ENCODE measurements at places on chromosomes 12 and 14.

- no peak for DNase-seq
Measured at GRCh38 chr14:25108291-25108690, 58.3 kb upstream of the STXBP6 start.

DNA sequence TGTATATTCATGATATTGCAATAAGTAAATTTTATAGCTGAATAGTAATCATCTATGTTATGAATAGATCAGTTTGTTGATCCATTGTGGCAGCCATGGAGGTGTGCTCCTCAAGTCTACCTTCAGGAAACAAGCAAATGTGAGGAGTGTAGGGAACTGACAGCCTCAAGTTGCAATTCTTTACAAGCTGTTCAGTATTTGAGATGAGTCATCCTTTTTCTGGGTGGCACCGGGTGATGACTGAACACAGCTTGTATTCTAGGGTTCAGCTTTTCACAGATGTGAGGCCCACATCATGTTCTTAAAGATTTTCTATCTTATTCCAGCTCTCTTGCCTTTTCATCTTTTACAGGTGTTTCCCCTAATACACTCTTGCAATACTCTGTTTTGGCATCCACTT, 452.4 kb downstream of the KCNH5 start:
- DNase-seq, result no peak

- DNase-seq, result no peak
Measured at GRCh38 chr14:51638071-51638944, 13.4 kb upstream of the FRMD6 start.

DNA sequence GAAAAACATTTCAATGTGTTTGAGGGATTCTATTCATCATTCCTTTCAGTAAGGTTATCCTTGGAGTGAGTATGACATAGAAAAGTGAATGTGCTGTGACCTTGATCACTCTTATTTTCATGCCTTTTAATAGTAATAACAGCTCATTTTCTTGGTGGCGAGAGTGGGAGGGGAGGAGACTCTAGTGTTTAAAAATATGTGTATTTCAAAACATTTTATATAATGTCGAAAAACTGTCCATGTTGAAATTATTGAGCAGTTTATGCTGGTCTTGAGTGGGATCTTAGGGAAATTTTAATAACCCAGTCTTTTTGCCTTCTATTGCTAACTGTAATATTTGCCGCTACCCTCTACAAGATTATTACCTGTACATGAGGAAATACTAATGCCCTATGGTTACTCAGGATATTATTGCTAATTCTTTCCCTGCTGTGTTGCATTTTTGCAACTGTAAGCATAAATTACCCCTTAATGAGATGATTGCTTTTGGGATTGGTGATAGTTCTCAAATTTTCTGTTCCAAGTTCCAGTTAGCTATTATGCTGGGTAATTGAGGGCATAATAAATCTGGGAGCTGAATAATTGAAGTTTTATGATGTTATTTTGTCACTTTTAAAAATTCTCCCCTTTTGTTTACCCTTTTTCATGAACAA, 21.9 kb downstream of the ATF7IP start:
- no peak for DNase-seq

- peak; percentile 90 for DNase-seq
Measured at GRCh38 chr12:28378736-28379135, 188.5 kb downstream of the CCDC91 start.

DNA sequence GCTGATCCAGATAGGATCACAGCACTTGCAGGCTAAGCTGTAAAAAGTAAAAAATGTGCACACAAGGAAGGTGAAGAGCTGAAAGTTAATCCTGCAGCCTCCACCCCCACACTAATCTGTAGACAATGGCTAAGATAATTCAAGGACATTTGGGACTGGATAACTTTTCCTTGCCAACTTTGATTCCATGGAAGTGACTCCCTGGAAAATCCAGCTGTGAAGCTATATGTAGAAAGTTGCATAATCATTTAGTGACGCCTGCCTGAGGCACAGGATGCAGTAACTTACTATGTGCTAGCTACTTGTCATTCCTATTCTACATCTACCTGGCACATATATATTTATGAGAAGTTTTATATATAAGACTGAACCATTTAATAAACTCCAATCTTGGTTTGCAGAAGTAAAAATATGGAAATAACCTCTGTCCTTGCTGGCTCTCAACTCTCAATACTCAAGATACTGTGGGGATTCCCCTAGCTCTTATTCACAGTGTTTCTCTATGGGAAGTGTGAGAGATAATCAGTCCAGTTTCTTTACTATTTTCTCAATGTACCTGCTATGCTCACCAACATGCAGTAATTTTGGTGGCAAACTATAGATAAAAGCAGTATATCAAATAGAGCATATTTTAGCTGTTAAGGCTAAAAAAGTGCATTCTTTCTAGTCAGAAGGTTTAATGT, 14.8 kb downstream of the LDHB start:
- no peak for DNase-seq

DNA sequence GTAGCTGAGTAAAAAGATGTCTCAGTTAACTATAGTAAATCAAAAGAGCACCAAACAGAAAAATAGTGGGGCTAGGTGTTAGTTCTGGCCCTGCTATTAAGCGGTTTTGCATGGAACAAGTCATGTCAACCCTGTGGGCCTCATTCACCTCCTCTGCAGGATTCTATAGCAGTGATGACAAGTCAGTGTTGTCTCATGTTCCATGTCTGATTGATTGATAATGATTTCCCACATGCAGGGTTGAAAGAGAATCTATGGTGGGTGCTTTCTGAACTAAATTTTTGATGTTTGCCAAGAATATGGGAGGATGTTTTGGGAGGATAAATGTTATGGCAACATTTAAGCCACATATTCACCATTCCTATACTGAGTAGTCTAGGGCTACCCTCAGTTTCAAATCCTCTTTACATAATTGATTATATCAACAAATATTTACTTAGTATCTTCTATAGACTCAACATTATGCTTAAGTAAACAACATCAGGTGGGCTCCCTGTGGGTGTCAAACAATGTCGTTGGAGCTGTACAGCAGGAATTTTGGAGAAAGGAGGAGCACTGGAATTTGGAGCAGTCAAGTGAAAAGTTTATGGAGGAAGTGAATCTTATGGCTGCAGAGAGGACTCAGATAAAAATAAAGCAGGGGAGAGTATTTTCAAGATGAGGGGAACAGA, 48.6 kb downstream of the IRAK3 start:
- DNase-seq, result no peak

DNA sequence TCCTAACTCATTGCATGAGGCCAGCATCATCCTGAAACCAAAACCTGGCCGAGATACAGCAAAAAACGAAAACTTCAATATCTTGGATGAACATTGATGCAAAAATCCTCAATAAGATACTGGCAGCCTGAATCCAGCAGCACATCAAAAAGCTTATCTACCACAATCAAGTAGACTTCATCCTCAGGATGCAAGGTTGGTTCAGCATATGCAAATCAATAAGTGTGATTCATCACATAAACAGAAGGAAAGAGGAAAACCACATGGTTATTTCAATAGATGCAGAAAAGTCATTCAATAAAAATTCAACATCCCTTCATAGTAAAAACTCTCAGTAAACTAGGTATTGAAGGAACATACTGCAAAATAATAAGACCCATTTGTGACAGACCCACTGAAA, 56.5 kb upstream of the PPFIA2 start:
- no peak for DNase-seq

- DNase-seq, result no peak
Measured at GRCh38 chr14:86902176-86902950, 1090.6 kb downstream of the GALC start.

- DNase-seq, result no peak
Measured at GRCh38 chr12:124509676-124510300, 57.6 kb downstream of the NCOR2 start.

DNA sequence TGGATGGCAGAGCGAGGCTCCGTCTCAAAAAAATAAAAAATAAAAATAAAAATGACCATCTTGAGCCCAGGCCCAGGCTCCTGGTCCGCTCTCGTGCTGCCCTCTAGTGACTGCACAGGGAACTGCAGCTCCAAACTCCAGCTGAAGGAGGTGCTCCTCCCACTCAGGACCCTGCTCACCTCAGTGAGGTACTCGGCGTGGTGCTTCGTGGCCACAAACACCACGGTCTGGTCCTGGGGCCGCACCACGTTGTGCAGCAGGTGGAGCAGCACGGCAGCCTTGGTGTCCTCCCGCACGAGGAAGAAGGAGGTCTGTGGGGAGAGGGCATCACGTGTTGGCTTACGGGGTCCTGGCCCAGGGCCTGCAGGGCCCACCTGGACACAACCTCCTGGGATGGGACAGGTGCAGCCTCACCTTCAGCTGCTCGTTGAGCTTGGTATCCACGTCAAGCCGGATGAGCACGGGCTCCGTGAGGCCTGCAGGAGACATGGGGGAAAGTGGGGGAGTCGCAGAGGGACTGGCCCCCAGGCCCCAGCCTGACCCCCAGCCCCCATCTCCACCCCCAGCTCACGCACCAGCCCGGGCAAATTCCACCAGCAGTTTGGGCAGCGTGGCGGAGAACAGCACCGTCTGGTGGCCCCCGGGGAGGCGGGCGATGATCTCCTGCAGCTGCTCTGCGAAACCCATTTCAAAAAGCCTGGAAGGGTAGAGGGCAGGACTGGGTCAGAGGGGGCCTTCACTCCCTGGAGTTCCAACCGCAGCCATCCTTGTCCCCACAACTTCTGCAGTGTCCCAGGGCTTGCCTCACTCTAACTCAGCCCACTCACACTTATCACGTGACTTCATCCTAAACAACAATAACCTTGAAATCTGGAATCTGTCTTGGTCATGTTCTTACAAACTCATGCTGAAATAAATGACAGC, 10.6 kb downstream of the DDX54 start:
- no peak for DNase-seq

DNA sequence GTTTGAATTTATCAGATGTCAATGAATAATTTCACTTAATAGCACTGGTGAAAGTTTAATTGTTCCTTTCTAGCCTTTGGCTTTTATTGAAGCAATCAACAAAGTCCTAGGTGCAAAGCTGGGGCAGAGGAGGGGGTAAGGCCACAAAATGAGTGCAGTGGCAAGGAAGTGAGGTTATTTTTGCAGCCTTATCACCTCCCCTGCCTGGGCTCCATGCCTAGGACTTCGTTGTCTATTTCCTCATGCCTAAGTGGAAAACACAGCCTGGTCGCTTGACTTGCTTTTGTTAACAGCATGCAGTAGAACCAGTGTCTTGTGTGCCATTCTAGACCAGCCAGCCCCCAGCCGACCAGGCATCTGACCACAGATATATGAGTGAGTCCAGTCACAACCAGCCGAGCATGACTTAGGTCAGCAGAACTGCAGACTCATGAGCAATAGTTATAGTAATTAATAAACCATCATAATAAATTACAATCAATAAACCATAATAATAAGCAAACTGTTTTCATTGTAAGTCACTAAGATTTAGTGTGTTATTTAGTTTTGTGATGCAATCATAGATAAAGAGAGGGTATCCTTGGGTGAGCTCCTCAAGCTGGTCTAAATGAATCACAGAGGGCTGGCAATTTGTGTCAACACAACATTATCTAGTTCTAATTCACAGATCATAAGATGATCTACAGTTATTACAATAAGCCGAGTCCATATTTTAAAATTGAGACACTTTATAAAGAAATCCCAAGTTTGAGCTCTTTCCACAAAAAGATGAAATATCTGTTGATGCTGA, 156.8 kb downstream of the GLT1D1 start:
- DNase-seq, result no peak

DNA sequence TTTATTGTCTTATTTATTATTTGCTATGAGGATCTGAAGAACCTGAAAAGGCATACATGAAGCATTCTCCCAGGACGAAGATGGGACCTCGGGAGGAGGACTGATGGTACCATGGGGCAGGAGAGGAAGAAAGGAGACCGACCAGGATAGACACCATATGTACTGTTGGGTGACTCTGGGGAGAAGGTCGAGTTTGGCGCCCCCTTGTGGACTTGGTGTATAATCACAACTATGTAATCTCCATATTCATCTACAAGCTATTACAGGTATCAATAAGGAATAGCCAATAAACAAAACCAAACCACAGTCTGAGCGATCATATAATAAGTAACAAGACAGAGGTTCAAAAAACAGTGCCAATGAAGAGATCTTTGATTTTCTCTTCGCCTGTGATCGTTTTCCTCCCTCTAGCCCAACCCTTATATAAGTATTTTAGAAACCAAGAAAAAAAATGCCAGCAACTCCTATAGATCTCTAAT, 139.1 kb downstream of the SPTSSA start:
- peak; percentile 8 for DNase-seq

- DNase-seq, result no peak
Measured at GRCh38 chr14:106024983-106025604, 498.7 kb downstream of the TMEM121 start.

DNA sequence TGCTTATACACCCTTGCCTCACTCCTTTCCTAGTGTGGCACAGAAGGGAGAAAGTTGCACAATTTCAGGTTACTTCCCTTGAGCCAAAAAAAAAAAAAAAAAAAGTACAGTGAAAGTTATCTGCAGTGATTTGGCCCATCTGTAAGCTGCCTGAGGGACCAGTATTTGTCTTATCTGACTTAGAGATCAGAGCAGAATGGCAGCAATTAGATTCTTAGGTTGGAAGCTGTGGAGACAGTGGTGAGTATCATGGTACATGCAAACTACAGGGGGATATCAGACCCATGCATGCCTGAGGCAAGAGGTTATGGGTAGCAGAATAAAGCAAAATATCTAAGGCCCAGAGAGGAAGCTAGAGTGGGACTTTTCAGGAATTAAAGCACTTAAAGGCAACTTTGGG, 1070.7 kb upstream of the NOVA1 start:
- DNase-seq, result no peak

DNA sequence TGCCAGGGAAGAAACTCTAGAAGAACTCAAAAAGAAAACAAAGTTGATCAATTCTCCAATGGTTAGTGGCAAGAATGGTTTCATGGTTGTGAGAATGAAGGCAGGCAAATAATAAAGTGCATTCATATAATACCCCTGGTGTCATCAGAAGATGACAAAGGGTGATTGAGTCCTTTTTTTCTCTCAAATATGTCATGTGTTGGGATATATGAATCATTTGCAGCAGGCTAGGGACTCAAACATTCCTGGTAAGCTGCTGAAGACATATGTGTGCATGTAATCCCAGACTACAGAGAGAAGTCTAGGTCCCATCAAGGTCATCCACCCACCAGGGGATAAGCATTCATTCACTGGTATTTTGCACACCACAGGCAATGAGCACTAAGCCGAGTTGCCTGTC, 82.4 kb upstream of the MYF6 start:
- no peak for DNase-seq

DNA sequence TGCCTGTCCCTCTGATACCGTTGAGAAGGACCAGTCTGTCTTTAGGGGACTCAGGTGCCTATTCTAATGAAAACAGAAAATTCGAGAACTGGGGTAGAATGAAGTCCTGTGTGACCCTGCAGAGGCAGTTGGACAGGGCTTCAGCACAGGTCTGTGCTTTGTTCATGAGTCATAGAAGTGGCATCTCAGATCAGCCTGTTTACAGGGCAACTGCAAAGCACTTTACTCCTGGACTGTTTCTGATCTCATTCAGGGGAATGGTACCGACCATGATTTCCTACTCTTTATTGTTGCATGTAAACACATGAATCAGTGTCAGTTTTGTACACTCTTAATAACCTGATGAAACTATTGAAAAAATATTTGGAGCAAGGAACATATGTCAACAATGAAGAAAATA, 1517.0 kb downstream of the AACS start:
- DNase-seq, result no peak

Data from AG09309 (cell line).